Memory B cell (primary cell): ENCODE measurements at places on chromosomes 1 and 21.

DNA sequence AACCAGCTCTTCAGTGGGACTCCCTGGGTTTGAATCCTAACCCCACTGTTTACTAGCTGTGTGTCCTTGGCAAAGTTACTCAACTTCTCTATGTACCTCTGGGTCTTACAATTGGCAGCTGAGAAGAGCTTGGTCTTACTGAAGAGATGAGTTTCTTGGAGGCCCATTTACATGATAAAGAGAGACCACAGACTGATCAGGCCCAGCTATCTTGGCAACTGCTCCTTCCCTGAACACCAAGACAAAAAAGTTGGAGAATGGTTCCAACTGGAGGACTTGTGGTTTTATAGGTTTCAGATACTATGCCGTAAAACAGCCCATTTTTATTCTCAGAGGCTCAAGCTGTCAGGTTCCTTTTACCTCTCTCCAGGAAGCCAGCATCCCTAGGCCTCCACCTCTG, 24.8 kb upstream of the CNIH3 start:
- DNase-seq = no peak

DNA sequence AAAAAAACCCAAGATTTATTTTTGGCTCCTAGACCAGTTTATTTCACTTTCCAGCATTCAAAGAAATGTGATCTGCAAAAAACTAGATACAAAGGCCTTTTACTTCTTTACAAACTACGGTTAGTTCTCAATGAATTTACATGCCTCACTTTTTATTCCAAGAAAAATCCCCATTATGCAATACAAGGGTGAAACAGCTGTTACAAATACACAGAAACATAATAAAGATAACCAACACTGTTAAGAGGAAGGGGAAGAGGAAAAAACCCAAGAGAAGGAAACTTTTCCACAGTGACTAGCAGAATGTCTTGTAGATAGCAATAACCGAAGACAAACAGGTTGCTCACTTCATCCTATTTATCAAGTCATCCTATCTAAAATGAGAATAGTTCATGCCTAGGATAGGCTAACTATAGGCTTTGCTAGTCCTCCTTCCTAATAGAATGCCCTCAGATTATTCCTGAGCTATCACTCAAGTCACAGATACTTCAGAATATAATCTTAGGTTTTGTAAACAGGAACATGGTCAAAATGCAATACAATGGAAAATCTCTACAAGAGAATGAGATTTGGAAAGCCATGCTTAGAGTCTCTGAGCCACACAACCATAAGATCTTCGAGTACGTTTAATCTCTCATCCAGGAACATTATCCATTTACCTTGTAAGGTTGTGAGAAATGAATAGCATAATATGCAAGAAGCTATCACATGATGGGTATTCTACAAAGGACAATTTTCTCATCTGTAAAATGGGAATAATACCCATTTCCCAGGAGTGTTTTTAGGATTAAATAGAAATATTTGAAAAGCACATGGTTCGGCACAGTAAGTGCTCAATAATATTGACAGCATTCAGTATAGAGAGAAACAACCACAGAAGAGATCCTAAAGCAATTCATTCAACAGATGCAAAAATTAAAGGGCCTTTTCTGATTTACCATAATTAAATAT, 5.4 kb downstream of the PNRC2 start:
- DNase-seq = no peak

DNA sequence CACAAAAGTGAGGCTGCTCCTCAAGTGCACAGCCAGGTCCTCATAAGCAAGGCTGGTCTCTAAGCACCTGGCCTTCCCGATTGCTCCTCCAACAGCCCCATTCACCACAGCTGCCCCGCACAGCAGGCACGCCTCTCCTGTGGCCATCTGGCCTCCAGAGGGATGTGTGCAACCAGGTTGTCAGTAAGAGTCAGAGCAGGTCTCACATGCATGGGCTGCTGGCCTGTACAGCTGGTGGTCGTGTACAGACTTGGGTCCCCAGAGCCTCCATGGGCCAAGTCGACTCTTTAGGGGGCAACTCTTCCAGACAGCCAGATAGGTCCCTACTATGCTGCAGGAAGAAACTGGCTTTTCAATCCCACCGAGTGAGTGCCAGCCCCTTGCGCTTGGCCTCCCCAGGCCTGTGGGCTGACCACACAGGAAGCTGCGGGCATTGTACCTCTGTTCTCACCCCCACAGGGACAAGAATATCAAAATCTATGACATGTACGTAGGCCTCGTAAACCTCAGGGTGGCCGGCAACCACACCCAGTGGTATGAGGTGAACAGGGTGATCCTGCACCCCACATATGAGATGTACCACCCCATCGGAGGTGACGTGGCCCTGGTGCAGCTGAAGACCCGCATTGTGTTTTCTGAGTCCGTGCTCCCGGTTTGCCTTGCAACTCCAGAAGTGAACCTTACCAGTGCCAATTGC, 1.4 kb downstream of the PRSS38 start:
- DNase-seq = no peak

- DNase-seq = no peak
These were observed 494.5 kb upstream of the PBX1 start for GRCh38 chr1:164064501-164064900.
